ENCODE measurements at places on chromosomes 2 and 18. TPM values are rescaled to one million over a fixed set of nuclear protein-coding genes. Genes with fewer than 3 reads are reported as not detected.

GRCh38 chr2:66661253-66662173 is 226.6 kb downstream of the MEIS1 start:
- no peak for DNase-seq

The SERPINB11 gene
- not detected for polyA plus RNA-seq

DNA sequence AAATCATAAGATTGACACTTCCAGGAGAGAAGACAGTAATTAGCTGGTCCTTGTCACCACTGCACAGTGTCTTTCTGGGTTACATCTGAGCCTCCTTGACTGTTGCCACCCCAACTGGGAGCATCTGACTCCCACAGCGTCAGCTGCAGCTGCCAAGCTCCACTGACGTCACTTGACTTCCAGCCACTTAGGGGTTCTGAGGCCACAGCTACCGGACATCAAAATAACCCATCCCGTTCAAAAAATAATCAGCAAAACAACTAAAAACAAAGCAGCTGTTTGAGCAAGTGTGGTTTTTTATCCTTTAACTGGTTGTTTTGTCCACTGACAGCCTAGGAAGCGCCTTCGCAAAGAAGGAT is 206.5 kb upstream of the AGAP1 start:
- DNase-seq, result no peak

GRCh38 chr2:241149675-241149924 is 328 bp upstream of the PASK start:
- no peak for DNase-seq

- DNase-seq, result peak; percentile 53
These were observed 56.9 kb downstream of the WDR75 start for GRCh38 chr2:189498205-189498604.

The PIKFYVE gene
- polyA plus RNA-seq, result 16.7 TPM

DNA sequence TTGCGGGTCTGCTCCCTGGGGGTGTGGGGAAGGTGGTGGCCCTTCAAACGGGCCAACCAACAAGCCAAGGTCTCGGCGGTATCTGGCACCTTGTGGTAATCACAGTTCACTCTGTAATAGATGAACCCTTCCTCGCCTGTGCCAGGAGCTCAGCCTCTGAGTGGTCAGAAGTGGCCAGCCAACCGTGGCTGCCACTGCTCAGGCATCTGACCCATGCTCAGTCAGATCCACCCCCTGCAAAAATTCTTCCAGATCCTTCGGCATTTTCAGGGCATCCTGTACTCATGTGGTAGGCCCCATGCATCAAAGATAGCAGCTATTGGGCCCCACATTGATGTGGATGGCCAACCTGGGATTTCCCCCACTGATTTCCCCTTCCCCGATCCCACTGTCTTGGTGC is 39.6 kb upstream of the SERPINE2 start:
- no peak for DNase-seq

GRCh38 chr2:158810731-158811460 is 15.8 kb downstream of the DAPL1 start:
- no peak for DNase-seq

The GREB1L gene
- polyA plus RNA-seq, result 1.8 TPM

GRCh38 chr2:41149054-41149453 is 697.2 kb upstream of the SLC8A1 start:
- DNase-seq, result no peak

The RAB3GAP1 gene
- polyA plus RNA-seq, result 42.1 TPM

The RAB17 gene
- 164 TPM for polyA plus RNA-seq

DNA sequence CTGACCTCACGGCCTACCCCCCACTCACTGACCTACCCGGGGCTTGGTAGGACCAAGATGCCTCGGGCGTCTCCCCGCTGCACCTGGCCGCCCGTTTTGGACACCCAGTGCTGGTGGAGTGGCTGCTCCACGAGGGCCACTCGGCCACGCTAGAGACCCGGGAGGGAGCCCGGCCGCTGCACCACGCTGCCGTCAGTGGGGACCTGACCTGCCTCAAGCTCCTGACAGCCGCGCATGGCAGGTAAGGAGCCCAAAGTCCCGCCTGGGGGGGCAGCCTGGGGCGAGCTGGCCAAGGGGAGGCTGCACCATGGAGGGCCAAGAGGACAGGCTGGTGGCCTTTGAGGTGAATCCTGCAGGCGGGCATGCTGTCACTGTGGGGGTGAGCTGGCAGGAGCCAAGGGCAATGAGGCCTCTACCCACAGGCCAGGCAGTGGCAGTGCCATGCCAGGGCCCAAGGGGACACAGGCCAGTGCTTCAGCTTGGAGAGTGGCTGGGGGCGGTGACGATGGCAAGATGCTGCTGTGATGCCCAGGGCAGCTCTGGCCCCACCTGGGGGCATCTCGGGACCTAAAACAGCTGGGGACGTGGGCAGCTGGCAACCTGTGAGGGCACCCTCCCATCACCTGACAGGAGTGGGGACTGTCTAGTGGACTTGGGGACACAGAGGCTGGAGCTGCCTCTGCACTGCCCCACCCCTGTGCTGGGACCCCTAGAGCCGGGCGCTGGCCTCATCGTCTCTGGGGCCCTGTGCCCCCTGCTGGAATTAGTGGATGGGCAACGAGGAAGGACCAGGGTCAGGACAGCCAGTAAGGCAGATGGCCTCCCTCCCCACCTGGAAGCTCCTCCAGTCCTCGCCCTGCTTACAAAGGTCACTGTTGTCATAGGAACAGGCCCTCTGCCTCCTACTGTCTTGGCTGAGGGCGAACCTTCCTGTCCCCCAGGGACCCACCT is 2.0 kb downstream of the ESPNL start:
- no peak for DNase-seq

DNA sequence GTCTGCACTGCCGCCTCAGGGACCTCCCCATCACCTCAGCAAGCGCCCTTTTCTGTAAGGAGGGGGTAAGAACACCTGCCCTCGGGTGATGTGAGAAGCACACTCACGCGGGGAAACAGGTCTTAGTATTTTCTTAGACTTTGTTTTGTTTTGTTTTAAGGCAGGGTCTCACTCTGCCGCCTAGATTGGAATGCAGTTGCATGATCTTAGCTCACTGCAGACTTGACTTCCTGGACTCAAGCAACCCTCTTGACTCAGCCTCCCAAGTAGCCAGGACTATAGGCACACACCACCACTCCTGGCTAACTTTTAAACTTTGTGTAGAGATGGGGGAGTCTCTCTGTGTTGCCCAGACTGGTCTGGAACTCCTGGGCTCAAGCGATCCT is 37.1 kb downstream of the RAMP1 start:
- DNase-seq, result no peak

DNA sequence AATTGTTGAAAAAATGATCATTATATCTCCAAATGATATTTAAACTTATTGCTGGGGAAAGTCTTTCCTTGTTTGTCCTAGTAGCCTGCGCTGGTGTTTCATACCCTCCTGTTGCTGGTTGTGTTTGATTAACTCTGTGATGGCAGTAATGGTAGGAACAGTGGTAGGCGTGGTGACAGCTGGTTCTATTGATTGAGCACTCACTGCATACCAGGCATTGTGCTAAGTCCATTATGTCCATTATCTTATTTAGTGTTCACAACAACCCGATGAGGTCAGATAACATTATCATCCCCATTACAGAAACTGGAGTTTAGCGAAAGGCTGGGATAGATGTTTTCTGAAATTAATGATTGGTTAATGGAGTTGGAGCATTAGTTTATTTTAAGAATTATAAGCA is 77.8 kb upstream of the STON1 start:
- peak; percentile 25 for DNase-seq

DNA sequence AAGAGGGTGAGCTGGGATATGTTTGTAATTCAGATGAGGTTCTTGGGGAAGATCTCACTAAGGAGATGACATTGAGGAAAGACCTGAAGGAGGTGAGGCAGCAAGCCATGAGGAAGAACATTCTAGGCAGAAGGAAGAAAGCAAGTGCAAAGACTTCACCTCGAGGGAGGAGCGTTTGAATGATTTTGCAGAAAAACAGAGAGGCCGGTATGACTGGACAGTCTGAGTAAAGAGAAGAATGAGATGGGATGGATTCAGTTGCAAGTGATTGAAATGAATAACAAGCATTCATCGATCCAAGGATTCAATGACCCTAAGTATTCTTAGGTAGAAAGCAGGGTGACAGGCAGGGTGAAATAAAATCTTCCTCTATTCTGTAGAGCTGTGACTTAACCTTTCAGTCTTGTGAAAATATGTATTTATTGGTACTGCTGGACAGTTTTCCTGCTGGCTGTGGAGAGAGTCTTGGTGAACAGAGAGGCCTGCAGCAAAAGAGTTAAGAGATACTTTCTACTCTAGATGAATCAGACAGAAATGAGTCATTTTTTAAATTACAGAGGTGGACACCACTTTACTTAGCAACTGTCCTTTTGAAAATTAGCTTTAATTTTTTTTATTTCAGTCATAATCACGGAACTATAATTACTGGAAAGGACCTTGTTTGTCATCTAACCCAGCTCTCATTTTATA is 278.4 kb downstream of the LRRTM1 start:
- no peak for DNase-seq

The ATOH8 gene
- polyA plus RNA-seq, result 5.1 TPM

- no peak for DNase-seq
These were observed 72.5 kb downstream of the RAPGEF4 start for GRCh38 chr2:172808156-172808555.

DNA sequence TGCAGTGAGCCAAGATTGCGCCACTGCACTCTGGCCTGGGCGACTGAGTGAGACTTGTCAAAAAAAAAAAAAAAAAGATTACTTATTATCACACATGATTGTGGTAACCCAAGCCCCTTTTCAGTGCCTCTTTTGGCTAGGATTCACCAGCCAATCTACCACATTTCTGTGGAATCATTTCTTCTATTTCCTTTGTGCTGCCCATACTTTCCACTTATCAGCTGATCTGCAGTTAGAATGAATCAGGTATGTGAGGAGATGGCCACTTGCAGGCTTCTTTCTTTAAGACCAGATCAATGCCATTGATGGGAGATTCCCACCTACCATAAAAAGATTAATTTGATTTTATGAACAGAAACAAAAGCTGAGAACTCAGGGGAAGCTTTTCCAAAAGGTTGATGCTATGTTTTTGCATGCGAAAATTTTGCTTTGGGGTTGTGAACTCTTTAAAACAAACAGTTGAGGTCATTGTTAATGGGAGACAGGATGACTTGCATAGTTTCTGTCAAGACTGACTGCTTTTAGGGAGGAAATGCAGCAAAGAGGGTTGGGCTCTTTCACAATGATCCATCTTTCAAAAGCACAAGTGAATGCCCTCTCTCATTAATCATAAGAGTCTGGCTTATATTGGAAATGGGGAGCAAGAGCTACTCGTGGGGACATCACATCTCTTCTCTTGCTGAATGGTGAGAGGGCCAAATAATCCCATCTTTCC is 66.9 kb upstream of the CYP26B1 start:
- peak; percentile 9 for DNase-seq

DNA sequence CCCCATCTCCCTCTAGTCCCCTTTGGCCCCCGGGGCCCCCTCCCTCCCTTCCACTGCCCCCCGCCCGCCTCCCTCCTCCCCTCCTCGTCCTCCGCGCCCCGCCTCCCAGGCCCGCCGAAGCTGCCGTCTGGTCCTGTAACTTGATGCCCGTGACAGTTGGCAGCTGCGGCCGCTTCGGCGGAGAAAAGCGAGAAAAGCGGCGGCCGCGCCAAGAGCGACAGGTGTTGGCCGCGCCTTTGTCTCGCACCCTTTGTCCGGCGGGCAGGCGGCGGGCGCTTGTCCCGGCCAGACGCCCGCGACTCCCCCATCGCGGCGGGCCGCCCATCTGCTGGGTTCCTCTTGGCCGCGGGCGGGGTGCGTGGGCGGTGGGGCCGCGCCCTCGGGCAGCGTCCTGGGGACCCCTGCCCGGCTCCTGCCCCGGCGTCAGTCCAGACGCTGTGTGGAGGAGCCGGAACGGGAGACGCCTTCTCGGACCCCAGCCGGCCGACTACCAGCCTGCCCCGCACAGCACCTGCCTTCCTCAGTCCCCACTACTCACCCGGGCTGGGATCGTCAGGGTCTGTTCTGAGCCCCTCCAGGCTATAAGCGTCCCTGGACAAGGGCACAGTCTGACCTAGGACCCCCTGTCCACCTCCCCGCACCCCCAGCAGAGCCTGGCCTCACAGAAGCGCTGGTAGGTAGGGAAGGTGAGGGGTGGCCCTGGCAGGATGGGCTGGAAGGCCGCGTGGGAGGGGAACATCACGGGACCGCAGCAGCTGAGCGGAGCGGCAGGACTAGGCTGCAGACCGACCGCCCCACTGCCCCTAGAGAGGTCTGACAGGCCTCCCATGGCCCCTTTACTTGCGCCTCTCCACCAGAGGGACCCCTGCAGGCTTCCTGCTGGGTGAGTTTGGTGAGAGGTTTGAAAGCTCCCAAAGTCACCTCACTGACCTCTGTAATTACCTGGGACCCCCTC is 1.2 kb upstream of the HES6 start:
- peak; percentile 47 for DNase-seq

DNA sequence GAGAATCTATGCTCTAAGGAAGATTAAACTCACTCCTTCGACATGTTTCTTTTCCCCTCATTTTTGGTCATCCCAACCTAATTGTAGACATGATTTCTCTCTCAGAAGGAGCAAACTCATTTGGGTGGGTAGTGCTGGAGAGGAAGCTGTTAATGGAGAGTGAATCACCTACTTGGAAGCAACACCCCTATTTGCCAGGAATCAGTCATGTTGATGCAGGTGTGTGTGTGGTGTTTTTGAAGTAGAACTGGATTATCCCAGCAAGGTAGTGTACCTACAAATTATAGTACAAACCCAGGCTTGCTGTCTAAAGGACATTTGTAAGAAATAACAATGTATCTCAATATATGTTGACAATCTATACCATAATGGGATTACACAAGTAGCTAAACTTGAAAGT is 186.4 kb downstream of the EPHA4 start:
- DNase-seq, result no peak

The C2orf80 gene
- 0.84 TPM for polyA plus RNA-seq

DNA sequence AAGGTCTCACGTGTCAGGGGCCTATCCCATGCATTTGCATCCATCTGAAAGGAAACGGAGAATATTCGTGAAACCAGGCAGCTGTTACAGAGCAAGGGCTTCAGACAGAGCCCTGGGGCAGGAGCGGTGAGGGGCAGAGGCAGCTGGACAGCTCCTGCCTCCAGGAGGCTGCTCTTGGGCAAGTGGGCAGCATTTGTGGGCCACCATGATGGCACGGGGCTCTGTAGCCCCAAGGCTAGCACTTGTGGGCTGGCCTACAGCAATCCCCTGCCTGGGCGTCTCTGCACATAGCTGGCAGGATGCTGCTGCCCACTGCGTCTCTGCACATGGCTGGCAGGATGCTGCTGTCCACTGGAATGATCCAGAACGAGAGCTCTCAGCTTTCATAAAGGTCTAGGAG is 52.8 kb upstream of the PTMA start:
- no peak for DNase-seq

GRCh38 chr2:182066400-182067087 is 80.9 kb downstream of the PPP1R1C start:
- no peak for DNase-seq

DNA sequence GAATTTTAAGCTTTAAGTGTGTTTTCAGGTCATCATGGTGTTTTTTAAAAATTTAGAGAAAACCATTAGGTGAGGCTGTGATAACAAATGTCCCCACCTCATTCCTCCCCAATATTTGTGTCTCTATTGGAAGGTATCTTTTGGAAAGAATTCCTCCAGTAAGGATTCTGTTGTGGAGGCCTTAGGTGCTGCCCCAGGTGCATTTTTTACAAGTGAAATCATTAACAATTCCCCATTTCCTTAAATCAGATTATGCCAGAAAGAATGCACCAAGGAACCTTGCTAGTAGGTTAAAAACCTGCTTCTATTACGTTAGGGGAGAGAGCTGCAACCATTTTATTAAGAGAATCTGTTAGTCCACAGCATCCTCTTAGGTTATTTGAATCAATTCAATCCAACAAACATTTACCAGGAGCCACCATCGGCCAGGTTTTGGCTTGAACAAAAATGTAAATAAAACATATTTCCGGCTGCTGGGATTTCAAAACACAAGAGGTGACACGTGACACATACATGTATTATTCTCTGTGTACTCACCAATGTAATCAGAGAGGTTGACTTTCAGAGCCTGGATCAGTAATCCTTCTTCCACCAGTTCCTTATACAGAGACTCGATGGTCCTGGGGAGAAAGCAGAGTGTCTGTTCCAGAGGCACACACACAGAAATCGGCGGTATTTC is 112.5 kb upstream of the ASB18 start:
- DNase-seq, result no peak
